ENCODE measurements at places on chromosomes 11 and 22.

GRCh38 chr11:45048870-45049691 is 97.4 kb upstream of the PRDM11 start:
- no peak for DNase-seq

DNA sequence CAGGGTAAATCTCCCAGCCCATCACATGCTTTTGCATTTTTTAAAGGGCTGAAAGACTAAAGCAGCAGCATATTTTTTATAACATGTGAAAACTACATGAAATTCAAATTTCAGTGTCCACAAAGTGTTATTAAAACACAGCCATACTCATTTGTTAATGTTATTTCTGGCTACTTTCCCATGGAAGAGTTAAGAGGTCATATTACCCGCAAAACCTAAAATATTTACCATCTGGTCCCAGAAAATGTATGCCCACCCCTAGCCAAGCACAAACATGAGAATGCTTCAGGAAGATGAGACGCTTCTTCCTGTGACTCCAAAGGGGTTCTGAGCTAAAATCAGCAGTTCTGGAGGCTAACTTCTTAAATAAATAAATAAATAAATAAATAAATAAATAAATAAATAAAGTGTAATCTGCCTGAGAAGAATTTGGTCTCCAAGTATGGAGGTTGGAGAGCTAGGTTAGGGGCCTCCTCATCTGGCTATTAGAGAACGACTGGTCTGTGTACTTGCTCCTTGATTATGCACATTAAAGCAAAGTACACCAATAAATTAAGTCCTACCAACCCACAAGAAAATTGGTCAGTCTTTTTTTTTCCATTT is 9.7 kb downstream of the IMMP1L start:
- no peak for DNase-seq

DNA sequence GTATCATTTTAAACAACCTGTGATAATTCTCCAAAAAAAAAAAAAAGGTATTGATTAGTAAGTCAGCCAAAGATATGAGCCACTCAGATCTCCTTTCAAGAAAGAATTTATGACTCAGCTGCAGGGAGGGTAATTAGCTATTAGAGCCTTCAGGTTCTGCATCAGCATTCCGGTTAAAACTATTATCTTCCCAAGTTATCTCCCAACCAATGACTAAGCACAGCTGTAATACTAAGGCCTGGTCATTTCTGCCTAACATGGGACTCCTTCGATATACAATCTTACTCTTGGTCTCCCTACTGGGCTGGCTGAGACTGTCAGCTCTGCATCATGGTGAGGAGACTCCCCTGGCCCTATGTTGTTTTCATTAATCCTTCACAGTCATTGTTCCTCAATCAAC is 60.4 kb downstream of the SBF2 start:
- no peak for DNase-seq

- DNase-seq: no peak
Measured at GRCh38 chr11:66189031-66189745, 79.3 kb upstream of the RAB1B start.

- no peak for DNase-seq
Measured at GRCh38 chr11:19829109-19829837, 116.6 kb downstream of the NAV2 start.

DNA sequence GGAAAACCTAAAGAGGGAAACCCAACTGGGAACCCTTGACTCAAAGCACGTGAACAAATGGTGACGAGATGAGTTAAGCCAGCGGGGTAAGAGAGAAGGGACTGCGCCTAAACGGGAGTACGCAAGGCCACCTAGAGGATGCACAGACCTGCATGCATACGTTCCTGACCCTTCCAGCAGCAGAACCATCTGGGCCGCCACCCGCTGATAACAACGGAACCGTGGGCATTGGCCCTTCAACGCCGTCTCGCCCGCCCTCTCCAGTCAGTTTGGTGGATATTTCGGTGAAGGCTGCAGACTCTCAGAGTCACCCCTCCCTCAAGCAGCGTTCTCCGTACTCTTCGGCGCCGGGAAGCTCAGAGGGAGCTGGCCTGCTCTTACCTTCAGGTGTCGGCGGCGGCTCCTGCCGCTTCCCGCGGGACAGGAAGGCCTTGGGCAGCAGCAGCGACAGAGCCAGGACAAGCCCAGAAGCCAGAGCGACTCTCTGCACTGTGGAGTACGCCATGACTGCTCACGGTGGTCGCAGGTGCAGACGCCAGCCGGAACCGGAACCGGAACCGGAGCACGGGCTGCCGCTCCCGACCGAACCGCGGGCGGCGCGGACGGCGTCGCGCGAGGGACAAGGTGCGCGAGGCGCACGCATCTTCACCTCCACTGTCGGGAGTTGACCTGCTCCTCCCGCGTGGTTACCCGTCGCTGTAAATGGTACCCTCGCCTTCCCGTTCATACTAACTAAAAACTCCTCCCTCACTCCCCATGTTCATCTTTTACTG is at the start of gene RIC3:
RIC3 (minus strand) TSS at position 541 of the 773 bp plus-strand sequence; CDS start at position 505, 36 bp downstream.
- DNase-seq: peak; percentile 35

DNA sequence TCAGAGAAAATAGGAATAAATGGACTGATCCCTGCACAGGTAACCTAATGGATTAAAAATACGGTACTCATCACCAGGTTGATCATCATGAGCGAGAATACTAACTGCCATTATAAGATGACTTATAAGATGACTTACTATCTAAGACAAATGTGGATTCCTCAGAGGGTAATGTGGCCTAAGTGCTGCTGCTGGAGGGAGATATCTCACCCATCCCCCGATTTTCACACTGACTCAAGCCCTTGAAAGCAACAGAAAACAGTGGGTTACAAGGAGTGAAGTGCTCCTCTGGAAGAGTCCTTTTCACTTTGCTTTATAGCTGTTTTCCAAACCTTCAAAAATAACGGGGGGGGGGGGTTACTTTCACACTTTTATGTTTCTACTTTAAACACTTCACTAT is 920 bp downstream of the TMEM218 start:
- peak; percentile 5 for DNase-seq

DNA sequence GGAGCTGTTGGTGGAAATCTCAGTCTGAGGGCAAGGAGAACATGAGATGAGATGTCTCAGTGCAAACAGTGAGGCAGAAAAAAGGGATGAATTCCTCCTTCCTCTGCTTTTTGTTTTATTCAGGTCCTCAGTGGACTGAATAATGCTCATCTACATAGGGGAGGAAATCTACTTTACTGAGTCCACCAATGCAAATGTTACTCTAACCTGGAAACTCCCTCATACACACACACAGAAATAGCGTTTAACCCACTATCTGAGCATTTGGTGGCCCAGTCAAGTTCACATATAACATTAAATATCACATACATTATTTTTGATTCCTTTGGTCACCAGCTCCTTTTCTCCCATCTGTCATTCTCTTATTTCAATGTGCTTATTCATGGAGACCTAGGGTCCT is 418.8 kb downstream of the TMEM135 start:
- DNase-seq: no peak

GRCh38 chr22:42901790-42902508 is 44.9 kb upstream of the ARFGAP3 start:
- no peak for DNase-seq

- no peak for DNase-seq
Measured at GRCh38 chr11:64290352-64291261, 495 bp upstream of the KCNK4 start.

GRCh38 chr11:6646918-6647679 is 8.5 kb downstream of the DCHS1 start:
- peak; percentile 18 for DNase-seq

- DNase-seq: no peak
Measured at GRCh38 chr11:6828103-6828502, 17.4 kb upstream of the OR10A5 start.

DNA sequence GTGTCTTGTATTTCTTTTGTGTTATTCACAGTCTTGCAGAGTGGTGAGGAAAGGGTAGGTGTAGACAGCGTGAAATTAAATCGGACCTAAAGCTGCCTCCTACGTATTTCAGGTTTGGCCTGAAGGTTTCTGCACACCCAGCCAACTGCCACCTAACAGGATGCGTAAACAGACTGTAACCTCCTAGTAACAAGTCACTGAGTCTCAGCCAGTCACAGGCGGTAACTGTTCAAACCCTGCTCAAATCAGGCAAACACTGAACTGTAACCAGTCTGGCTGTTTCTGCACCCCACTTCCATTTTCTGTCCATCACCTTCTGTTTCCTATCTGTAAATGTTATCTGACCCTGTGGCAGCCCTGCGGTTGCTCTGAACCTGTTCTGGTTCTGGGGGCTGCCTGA is 87.1 kb downstream of the ADAMTS15 start:
- no peak for DNase-seq

- no peak for DNase-seq
Measured at GRCh38 chr11:64034411-64034811, 1.3 kb upstream of the FLRT1 start.

GRCh38 chr22:42819412-42820044 is 37.5 kb downstream of the ARFGAP3 start:
- DNase-seq: no peak

- DNase-seq: no peak
Measured at GRCh38 chr11:126337126-126337473, 18.4 kb upstream of the ST3GAL4 start.

DNA sequence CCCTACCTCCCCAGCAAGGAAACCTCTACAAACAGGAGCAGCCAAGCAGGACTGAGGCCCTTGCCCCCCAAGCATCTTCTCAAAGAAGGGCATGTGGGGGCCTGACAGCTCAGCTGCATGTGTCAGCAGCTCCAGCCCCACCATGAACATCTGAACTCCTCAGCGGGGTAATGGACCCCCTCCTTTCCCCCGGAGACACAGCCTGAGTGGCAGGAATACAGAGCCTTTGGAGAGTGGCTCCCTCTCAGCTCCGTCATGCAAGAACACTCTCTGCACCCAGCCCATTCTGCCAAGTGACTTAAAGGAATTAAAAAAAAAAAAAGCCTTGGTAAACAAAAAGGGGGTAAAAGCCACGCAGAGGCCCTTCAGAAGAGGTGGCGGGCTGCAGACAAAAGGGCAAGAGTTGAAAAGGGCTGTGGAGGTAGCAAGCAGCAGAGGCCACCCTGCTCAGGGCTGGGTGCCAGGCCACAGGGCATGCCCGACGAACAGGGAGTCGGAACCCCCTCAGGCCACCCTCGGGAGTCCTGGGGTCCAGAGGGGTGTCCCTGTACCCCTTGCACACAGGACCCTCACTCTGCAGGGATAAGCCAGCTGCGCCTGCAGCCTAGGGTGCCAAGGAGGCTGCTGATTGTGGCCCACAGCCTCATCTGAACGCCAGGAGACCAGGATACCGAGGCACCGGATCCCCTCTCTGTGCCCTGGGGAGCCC is 62.5 kb downstream of the MACROD1 start:
- DNase-seq: no peak

DNA sequence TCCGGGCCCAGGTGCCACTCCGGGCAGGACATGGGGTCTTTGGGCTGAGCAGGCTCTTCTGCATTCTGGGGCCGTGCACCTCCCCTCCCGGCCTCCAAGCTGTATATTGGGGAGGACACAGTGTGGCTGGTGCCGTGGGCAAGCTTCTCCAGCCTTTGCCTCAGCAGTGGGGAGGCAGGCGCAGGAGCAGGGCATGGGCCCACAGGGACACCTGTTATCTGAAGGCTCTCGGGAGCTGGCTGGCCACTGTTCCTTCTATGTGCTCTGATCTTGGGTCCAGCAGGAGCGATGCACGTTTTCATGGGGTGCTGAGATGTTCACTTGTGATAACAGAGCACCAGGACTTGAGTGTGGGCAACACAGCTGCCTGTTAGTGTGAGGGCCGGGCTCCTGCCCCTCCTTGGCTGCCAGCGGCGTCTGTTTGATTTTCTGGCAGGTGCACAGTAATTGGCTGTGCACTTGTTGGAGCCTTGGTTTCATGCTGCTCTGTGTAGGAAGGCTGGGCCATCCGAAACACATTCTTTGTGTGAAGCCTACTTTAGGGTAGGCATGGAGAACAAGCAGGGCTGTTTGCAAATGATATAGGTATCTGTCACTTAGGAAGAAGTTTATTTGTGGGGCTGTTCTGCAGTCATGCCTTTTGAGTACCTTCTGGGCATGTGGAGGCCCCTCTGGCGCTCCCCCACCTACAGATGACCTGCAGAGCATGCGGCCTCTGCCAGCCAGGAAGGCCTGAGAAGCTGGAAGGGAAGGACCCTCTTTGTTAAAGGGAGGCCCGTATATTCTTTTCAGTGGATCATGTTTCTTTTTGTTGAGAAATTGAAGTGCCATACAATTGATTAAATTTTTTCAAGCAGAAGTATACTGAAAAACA is 201.5 kb downstream of the TBC1D22A start:
- DNase-seq: no peak

GRCh38 chr22:35538801-35539321 is 1.8 kb upstream of the RASD2 start:
- DNase-seq: peak; percentile 5

DNA sequence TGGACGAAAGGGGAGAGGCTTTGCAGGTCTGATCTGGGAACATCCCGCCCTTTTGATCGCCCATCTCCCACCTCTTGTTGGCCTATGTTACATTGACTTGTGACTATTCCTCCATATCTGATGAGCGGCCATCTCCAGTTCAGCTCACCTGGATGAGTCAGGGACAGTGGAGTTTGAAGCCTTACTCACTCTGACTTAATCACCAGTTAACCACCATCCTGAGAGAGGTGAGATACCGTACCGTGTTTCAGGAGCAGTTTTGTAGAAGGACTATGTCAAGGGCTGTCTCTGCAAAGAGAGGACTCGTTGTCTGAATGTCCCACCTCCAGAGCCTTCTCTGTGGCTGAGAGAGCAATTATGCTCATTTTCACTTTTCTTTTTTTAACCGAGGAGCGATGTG is 771.7 kb downstream of the NTM start:
- DNase-seq: no peak

- DNase-seq: no peak
Measured at GRCh38 chr22:17754233-17754925, 19.9 kb downstream of the BID start.

DNA sequence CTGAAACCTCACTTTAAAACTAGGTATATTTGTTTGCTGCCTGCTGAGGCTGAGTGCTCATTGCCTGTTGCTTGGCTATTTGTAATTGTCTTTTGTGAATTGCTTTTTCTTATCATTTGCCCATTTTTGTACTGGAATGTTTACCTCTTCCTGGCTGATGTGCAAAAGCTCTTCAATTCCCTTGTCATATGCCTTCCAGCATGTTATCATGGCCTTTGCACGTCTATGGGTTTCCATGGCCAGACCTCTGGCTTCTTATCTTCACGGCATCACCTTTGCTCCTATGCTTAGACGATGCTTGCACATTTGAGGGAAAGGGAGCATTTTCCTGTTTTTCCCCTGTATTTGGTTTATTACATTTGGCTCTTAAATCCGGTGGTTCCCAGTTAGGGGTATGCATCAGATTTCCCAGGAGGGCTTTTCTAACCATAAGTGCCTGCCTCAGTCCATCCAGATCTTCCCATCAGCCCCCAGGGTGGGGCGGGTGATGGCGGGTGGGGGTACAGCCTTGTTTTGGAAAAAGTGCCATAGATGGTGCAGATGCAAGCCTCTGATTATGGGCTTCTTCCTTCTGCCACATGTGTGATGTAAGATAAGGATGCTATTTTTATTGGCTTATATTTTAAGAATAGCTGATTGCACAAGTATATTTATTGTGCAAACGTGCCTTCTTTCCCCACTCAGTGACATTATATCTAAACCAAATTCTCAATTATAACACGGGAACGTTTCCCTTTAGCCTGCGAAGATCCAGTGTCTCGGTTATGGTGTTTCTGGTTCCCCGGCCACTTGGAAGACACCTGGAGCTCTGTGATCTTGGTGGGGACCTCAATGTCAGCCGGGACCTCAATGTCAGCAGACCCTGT is 70.6 kb upstream of the SEPTIN5 start:
- no peak for DNase-seq

All from CD4-positive, alpha-beta T cell treated with Interleukin-4 for 4 hours (primary cell).